ENCODE measurements at places on chromosomes 2 and 18.
A peak's percentile ranks its signal among the peaks of the same experiment; 100 is the strongest.

DNA sequence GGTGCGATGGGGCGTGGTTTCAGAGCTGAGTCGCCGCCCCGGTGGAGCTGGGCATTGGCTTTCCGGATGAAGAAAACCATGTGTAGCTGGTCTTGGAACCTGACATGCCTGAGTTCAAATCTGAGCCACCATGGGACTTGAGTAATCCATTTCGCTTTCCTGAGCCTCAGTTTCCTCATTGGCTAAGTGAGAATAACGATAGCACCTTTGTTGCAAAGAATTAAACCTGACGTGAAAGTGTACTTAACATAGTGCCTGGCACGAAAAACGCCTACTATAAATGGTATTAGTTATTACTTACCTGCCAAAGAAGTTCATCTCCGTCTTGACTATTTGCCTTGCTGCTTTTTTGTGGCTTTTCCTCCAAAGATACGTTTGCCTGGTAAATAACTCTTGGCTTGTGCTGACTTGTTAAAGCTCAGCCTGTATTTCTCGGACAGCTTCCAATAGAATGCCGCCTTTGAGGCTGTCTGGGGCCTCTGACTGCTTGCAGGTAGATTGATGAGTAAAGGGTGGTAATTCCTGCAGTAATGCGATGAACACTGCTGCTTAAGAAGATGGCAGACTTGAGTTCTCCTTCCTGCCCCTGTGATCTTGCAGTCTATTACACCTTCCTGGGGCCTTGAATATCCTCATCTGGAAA is 1.3 kb downstream of the CDCA7 start:
- peak overlapping the region; percentile 87 for H3K27ac ChIP-seq
- peak overlapping the region; percentile 90 for H3K4me3 ChIP-seq
- peaks cover 59% of the 10 kb centered on the region for H3K4me1 ChIP-seq
- DNase-seq: no peak
- peaks cover 35% of the 10 kb centered on the region for H3K36me3 ChIP-seq

DNA sequence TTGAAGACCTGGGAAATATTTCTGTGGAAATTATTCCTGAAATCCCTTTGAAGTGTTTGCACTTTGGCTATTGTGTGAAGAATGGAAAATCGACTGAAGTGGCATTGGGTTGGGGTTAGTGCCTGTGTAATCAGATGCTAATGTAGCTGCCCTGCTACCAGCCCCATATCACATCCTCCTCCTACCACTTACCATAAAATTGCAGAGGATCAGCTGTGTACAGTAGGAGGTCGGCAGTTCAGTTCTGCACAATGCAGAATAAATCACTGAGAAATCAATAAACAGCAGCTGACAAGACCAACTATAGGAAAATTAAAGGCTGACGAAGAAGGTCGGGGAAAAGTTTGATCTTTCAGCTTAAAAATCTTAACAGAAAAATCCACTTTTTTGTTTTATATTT is 440.9 kb downstream of the PTPRM start:
- H3K4me3 ChIP-seq: no peak overlapping the region
- no peak for DNase-seq
- no peaks in the 10 kb centered on the region for H3K4me1 ChIP-seq
- no peaks in the 10 kb centered on the region for H3K27me3 ChIP-seq
- H3K27ac ChIP-seq: no peak overlapping the region
- H3K36me3 ChIP-seq: no peaks in the 10 kb centered on the region

DNA sequence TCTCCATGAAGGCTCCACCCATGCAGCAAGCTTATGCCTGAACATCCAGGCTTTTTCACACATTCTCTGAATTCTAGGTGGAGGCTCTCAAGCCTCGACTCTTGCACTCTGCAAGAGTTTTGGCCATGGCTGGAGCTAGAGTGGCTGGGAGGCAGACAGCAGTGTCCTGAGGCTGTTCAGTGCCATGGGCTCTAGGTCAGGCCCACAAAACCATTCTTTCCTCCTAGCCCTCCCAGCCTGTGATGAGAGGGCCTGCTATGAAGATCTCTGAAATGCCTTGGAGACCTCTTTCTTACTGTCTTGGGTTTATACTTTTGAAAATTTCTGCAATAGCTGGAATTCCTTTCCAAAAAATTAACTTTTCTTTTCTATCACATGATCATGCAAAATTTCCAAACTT is 210.7 kb downstream of the RND3 start:
- no peak for DNase-seq
- H3K4me1 ChIP-seq: no peaks in the 10 kb centered on the region
- no peak overlapping the region for H3K4me3 ChIP-seq
- no peaks in the 10 kb centered on the region for H3K27me3 ChIP-seq
- no peaks in the 10 kb centered on the region for H3K36me3 ChIP-seq

DNA sequence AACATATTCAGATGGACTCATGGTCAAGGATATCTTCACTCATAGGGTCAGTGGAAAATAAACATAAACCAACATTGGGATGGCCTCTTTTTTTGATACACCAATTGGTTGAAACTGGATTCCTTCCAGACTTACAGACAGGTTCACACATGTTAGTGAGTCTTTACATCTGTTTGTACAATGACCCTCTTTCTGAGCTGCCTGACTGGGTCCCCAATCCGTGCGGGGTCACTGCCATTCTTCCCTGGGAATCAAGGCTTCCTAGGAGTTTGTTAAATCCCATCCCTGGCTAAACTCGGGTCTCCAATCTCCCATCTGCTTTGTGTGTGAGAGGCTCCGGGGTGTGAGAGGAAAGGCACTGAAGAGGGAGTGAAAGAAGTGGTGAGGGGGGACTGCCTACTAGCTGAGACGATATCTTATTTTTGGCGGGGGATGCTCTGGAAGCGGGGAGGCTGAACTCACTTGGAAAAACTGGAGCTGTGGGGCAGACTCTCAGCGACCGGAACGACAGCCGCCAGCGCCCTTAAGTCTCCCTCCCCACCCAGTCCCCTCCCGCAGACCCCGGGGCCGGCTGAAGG is 487 bp downstream of the STARD6 start:
- H3K4me3 ChIP-seq: peak overlapping the region; percentile 96
- peak overlapping the region; percentile 97 for H3K27ac ChIP-seq
- peak; percentile 7 for DNase-seq
- peaks cover 4% of the 10 kb centered on the region for H3K27me3 ChIP-seq

- peaks cover 2% of the 10 kb centered on the region for H3K4me1 ChIP-seq
- no peak for DNase-seq
- H3K27me3 ChIP-seq: no peaks in the 10 kb centered on the region
- H3K36me3 ChIP-seq: no peaks in the 10 kb centered on the region
Observed at GRCh38 chr2:178860551-178860950, 53.3 kb upstream of the TTN start.

- DNase-seq: no peak
- H3K4me3 ChIP-seq: no peak overlapping the region
- peaks cover 12% of the 10 kb centered on the region for H3K27me3 ChIP-seq
- no peaks in the 10 kb centered on the region for H3K4me1 ChIP-seq
- no peak overlapping the region for H3K27ac ChIP-seq
- no peaks in the 10 kb centered on the region for H3K36me3 ChIP-seq
Observed at GRCh38 chr18:36273347-36273746, 24.2 kb upstream of the FHOD3 start.

DNA sequence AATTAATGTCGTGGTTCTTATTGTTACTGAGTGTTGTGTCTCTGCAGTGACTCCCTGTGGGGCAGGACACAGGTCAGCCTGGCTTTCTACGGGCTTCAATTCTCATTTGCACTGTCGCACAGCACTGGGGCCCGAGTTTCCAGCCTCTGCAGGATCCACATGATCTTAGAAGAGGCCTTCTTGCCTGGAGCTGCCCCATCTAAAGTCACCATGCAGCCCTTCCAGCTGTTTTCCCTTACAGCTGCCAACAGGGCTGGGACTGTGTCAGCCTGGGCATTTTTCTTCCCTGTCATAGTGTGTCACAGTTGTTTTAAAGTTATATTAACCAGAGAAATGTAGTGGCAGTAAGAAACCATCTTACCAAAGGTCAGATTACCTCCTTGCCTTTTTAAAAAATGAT is 27.0 kb downstream of the FHL2 start:
- H3K4me3 ChIP-seq: no peak overlapping the region
- DNase-seq: no peak
- no peak overlapping the region for H3K27ac ChIP-seq
- peaks cover 28% of the 10 kb centered on the region for H3K4me1 ChIP-seq
- H3K36me3 ChIP-seq: peaks cover 4% of the 10 kb centered on the region

GRCh38 chr18:69158944-69159343 is 241.7 kb upstream of the DOK6 start:
- no peak overlapping the region for H3K4me3 ChIP-seq
- no peaks in the 10 kb centered on the region for H3K36me3 ChIP-seq
- H3K27me3 ChIP-seq: no peaks in the 10 kb centered on the region
- no peak overlapping the region for H3K27ac ChIP-seq
- H3K4me1 ChIP-seq: no peaks in the 10 kb centered on the region

DNA sequence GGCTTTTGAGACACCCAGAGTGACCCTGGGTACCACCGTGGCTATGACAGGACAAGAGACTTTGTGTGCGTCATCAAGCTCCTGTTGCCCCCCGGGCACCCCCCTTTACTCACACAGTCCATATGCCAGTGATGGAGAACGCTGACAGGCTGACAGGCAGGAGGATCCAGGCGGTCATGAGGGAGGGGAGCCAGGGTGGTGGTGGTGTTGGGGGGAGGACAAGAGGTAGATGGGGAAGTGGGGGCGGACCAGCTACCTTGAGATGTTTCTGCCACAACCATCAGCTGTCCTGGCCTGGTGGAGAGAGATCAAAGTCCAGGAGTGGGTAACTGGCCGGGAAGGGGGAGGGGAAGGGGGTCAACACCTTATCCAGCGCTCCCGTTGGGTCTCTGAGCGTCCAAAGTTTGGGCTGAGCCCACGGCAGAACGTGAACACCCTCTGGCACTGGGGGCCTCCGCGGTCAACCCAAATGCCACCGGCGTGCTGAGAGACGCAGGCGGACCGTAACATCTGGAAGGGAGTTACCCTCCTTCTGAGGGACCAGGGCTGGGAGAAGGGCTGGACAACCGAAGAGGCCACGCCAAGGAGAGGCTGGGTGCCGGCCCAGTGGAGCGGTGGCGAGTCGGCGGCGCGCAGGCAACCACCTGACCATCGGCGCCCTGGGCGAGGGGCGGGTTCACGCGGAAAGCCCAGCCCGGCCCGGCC is 575 bp downstream of the TMEM150A start:
- no peak for DNase-seq
- peak overlapping the region; percentile 84 for H3K4me3 ChIP-seq
- peaks cover 10% of the 10 kb centered on the region for H3K36me3 ChIP-seq
- peak overlapping the region; percentile 67 for H3K27ac ChIP-seq
- no peaks in the 10 kb centered on the region for H3K27me3 ChIP-seq
